Activated CD4-positive, alpha-beta memory T cell treated with anti-CD3 and anti-CD28 coated beads for 36 hours (primary cell): ENCODE measurements at places on chromosomes 11 and 22.

DNA sequence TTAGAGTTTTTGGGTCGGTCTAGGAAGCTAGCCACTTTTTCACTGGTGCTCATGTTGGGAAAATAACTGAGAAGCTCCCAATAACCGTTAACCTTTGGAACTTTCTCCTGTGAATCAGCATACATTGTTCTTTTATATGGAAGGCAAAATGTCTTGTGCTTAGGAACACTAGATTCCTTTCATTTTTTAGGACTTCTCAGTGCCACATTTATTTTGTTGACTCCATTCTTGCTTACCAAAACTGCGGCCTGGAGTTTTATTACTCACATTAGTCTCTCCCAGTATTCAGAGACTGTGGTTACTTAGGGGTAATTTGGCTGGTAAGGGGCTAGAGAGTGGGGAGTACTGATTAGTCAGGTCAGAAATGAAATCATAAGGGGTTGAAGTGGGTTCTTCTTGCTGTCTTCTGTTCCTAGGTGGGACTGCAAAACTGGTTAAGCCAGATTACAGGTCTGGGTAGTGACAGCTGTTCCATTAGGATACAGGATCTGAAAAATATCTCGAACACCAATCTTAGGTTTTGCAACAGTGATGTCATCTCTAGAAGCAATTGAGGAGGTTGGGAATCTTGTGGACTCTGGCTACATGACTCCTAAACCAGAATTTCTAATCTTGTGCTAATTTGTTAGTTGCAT lies 631.4 kb upstream of the LUZP2 start:
- no peak for DNase-seq

GRCh38 chr11:117827521-117828511 lies 3.3 kb upstream of the FXYD2 start:
- DNase-seq = peak; percentile 18

- peak; percentile 87 for DNase-seq
Observed at GRCh38 chr11:14643697-14644225, at the start of gene PDE3B. TSS of gene PDE3B (plus strand) at chr11:14643804. CDS start at chr11:14644076, 272 bp downstream.

DNA sequence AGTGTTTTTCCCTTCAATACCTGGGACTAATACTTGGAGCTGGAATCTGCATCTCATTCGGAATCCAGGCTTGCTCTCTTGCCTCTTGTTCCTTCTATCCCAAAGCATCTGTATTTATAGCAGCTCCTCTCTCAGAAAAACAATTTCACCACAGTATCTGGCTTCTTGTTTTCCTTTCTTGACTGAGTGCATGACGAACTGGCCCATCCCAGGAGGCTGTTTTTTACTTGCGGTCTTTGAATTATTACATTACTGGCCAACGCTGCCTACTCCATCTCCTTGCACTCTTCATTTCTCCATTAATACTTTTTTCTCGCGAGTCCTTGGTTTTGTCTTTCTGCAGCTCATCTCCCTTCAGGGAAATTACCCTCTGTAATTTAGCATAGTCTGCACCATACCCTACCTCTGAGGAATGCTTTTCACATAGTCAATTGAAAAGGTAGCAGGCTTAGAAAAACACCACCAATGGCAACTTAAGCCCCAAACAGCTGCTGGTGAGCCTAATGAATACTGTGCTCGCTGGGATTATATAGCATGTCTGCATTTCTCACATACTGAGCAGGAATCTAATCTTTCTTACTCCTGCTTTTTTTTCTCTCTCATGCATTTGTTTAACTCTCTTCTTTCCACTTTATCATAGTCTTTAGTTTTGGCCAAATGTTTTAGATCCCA lies 277.4 kb upstream of the SESN3 start:
- DNase-seq = no peak

- DNase-seq = peak; percentile 49
Observed at GRCh38 chr11:45332276-45332934, 46.3 kb upstream of the SYT13 start.

GRCh38 chr22:35518811-35519210 lies 21.8 kb upstream of the RASD2 start:
- DNase-seq = no peak

GRCh38 chr22:43329061-43329460 lies 14.1 kb downstream of the SCUBE1 start:
- no peak for DNase-seq

GRCh38 chr11:15555161-15555560 lies 440.4 kb downstream of the INSC start:
- no peak for DNase-seq

- DNase-seq = peak; percentile 55
Observed at GRCh38 chr22:36144886-36145541, 15.5 kb downstream of the APOL3 start.

DNA sequence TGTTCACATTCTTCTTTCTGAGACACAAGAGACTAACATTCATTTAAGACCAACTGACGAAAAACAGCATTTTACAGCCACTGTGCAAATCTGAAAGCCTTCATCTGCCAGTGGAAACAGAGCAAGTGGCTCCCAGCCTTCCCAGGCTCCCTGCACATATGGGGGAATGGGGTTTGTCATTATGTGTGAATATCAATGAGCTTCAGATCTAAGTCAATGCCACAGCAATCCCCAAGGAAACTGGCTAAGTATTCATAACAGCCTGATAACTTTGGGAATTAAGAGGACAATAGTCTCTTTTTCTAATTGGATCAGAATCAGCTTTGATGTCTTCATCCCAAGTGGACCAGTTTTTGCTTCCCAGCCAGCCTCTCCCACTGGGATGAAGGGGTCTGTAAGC lies 66.9 kb downstream of the ABTB2 start:
- DNase-seq = no peak

GRCh38 chr11:122215244-122215992 lies 99.4 kb upstream of the BLID start:
- peak; percentile 46 for DNase-seq

DNA sequence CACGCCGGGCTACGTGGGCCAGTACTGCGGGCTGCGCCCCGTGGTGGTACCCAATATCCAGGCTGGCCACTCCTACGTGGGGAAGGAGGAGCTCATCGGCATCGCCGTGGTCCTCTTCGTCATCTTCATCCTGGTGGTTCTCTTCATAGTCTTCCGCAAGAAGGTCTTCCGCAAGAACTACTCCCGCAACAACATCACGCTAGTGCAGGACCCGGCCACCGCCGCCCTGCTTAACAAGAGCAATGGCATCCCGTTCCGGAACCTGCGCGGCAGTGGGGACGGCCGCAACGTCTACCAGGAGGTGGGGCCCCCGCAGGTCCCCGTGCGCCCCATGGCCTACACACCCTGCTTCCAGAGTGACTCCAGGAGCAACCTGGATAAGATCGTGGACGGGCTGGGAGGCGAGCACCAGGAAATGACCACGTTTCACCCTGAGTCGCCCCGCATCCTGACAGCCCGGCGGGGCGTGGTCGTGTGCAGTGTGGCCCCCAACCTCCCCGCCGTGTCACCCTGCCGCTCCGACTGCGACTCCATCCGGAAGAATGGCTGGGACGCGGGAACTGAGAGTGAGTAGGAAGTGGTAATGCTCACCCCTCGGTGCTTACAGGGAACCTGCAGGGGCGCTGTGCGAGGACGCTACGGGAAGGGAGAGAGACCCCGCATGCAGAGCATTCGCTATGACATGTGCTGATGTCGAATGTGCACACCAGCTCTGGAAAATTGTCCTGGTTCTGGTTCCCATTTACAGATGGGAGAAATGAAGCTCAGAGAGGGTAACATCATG lies 86.4 kb upstream of the MTNR1B start:
- DNase-seq = no peak
